ENCODE measurements at places on chromosomes 13 and 19.

GRCh38 chr13:69660155-69660554, 447.5 kb upstream of the ATXN8OS start:
- no peak for DNase-seq

- DNase-seq = peak; percentile 42
Measured at GRCh38 chr19:6551607-6552450, 21.0 kb downstream of the TNFSF9 start.

DNA sequence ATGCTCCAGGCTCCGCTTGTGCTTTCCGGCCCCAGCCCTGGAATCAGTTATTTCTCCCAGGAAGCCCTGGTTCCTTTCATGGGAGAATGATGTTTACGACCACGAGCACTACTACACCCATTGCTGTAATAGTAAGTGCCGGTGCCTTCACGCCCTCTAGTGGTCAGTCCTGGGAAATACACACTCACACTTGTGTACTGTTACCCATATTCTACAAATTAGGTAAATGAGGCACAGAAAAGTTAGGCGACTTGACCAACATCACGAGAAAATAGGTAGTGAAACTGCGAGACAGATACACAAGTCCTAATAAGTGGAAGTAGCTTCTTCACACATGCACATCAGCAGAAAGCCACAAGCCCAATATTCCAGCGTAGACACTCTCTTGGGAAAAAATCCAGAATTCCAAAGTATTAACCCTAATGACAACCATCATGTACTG, 21.7 kb downstream of the CEACAM21 start:
- DNase-seq = peak; percentile 88

GRCh38 chr13:112362021-112362420, 14.1 kb upstream of the SPACA7 start:
- no peak for DNase-seq

DNA sequence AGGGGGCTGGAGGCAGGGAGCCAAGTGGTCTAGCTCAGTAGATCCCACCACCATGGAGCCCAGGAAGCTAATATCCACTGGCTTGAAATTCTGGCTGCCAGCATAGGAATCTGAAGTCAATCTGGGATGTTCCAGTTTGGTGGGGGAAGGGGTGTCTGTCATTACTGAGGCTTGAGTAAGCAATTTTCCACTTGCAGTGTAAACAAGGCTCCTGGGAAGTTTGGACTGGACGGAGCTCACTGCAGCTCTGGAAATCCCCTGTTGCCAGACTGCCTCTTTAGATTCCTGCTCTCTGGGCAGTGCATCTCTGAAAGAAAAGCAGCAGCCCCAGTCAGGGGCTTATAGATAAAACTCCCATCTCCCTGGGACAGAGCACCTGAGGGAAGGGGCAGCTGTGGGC, 349.2 kb upstream of the KLHL1 start:
- no peak for DNase-seq

GRCh38 chr19:16295057-16295456, 29.6 kb upstream of the KLF2 start:
- peak; percentile 49 for DNase-seq

DNA sequence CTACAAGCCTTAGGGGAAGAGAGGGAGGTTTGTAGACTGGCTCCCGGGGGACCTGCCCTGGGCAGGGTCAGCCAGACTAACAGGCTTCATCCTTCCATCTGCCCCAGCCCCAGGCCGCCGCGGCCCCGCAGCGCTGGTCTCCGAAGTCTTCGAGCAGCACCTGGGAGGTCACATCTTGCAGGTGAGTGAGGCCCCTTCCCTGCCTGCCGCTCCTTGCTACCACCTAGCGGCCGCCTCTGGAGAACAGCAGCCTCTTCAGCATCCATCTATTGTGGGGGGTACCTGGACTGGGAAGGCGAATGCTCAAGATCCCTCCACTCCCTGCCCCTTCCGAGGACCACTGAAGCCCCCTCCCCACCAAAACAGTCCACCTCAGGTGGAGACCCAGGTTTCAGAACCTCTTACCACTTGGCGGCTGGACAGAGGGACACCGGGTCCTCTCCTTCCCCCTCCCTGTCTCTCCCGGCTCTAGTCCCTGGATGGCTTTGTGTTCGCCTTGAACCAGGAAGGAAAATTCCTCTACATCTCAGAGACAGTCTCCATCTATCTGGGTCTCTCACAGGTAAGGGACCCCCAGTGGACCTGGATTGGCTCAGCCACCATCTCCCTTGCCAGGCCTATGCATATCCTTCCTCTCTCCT, 12.7 kb downstream of the NPAS1 start:
- peak; percentile 52 for DNase-seq

GRCh38 chr19:40465025-40465556, 454 bp downstream of the BLVRB start:
- no peak for DNase-seq

GRCh38 chr19:49119411-49120324, at the start of gene PPFIA3:
PPFIA3 (plus strand) TSS chr19:49119544; CDS start chr19:49127874, 8,330 bp downstream.
- DNase-seq = peak; percentile 77

- no peak for DNase-seq
Measured at GRCh38 chr19:55687281-55688201, 12.5 kb downstream of the EPN1 start.

DNA sequence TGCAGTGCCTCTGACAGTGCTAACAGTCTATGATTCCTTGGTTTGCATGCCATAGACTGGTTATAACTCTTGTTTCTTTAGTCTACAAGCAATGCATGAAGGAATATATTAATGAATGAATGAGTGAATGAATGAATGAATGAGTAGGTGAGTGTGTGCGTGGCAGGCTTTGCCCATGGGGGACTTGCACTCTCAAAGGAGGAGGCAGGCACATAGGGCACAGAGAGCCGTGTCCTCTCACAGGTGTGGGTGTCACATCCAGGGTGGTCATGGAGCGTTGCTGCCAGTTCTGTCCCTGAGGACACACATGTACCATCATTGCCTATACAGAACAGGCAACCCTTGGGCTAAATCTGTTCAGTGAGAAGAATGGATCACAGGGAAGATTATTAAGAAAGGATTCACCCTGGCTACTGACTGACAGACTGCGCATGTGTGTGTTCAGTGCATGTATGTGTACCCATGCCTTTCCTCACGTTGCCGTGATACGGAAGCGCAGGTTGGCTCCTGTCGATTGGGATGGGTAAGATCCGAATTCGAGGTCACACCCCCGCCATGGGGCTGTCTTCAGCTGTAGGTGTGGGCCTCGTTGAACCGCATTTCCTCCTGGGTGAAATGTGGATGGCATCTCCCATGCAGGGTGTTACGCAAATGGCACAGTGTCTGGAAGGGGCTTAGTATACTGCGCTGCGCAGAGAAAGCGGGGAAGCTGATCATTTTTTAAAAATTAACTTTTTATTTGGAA, 161.4 kb downstream of the STK24 start:
- no peak for DNase-seq

- no peak for DNase-seq
Measured at GRCh38 chr19:53773999-53774398, 50.1 kb downstream of the NLRP12 start.

- no peak for DNase-seq
Measured at GRCh38 chr19:12797141-12797587, 4.4 kb downstream of the PRDX2 start.

- peak; percentile 40 for DNase-seq
Measured at GRCh38 chr19:4523306-4524110, 5.2 kb upstream of the PLIN4 start.

DNA sequence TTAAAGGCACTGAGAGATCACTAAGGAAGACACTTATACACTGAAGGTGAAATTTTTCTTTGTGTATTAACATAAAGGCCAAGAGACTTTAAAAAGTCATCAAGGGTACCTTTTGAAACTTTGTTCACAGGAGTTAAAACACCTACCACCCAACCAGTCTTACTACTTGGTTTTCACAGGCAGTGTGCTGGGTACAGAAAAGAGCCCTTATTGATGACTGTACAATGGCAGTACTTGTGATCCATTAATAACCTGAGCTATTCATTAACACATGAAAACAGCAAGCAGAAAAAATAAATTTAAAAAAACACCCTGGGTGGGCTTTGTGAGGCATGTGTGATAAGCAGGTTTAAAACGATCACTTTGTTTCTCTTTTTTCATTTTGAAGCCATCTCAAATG, 148.9 kb downstream of the TBC1D4 start:
- DNase-seq = no peak

- DNase-seq = peak; percentile 80
Measured at GRCh38 chr19:50639121-50640112, at the start of gene SYT3. SYT3 (minus strand) TSS chr19:50639881; CDS start chr19:50637411, 2,470 bp downstream.

DNA sequence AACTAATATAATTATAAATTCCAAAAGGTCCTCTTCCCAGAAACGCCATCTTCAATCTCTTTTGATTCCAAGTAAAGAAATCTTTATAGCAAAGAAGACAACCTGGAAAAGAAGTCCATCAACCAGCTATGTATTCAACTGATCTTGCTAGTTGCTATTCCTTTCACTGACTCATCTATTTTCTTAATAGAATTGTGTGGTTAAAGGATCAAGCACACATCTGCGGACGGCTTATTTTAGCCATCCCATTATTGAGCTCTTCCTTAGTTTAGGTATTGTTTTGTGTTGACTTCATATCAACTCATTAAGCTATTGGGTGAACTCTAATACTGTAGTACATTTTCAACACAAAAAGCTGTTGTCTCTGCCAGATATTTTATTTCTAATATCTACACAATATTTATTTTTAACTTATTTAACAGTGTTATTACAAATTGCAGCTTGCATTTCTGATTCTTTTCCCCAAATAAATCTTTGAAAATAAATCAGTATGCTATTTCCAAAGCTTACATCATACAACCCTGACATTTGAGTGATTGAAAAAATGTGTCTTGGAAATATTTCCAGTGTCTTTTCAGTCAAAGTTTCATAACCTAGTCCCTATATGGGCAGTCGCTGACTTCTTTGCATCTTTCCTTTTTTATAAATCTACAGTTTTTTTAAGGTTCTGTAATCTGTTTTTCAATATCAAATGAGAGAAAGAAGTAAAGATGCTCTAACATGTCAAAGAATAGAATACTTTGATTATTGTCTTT, 158.8 kb upstream of the SPRY2 start:
- DNase-seq = no peak

GRCh38 chr13:43444081-43444480, 342.7 kb downstream of the ENOX1 start:
- no peak for DNase-seq

DNA sequence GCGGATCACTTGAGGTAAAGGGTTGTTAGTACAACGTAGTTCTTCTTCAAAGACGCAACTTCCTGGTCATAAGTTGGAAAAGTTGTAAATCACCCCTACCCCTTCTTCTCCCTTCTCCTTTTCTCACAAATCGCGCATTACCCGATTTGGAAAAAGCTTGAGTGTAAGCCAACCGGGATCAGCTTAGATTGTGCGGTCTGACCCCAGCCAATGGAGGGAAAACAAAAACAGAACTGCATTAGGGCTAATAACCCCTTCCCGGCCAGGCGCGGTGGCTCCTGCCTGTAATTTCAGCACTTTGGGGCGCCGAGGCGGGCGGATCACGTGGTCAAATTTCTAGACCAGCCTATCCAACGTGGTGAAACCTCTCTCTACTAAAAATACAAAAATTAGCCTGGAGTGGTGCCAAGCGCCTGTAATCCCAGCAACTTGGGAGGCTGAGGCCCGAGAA, 806 bp downstream of the ZNF90 start:
- peak; percentile 25 for DNase-seq

- no peak for DNase-seq
Measured at GRCh38 chr13:90500569-90500968, 846.9 kb upstream of the MIR17HG start.

DNA sequence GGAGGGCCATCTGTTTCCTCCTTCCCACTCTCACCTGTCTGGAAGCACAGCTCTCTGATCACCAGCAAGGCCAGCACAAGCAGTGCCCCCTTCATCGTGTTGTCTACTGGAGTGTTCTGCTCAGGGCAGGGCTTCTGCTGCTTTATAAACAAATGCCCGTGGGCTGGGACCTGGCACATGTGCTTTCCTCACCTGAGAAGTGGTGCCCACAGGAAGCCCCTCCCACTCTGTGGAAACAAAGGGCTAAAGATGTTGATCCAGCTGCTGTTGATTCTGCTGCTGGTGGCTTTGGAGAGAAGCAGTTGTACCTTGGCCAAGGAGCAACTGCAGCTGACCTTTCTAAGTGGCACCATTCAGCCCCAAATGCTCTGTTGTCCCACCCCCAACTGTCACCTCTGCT, 26.4 kb upstream of the ZNF181 start:
- no peak for DNase-seq

DNA sequence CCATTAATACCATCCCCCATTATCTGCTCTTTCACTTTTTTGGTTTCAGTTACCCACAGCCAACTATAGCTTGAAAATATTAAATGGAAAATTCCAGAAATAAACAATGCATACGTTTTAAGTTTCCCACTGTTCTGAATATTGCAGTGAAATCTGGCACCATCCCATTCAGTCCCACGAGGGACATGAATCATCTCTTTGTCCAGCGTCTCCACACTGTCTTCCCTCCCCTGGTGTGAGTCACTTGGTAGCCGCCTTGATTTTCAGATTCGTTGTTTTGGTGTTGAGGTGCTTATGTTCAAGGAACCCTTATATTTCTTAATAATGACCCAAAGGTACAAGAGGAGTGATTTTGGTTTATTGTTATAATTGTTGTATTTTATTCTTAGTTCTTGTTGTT, 246.1 kb downstream of the DCT start:
- DNase-seq = no peak

GRCh38 chr19:39251846-39252245, 3.2 kb upstream of the IFNL4 start:
- DNase-seq = no peak

GRCh38 chr13:55245005-55245644, 1895.6 kb upstream of the PRR20A start:
- no peak for DNase-seq

DNA sequence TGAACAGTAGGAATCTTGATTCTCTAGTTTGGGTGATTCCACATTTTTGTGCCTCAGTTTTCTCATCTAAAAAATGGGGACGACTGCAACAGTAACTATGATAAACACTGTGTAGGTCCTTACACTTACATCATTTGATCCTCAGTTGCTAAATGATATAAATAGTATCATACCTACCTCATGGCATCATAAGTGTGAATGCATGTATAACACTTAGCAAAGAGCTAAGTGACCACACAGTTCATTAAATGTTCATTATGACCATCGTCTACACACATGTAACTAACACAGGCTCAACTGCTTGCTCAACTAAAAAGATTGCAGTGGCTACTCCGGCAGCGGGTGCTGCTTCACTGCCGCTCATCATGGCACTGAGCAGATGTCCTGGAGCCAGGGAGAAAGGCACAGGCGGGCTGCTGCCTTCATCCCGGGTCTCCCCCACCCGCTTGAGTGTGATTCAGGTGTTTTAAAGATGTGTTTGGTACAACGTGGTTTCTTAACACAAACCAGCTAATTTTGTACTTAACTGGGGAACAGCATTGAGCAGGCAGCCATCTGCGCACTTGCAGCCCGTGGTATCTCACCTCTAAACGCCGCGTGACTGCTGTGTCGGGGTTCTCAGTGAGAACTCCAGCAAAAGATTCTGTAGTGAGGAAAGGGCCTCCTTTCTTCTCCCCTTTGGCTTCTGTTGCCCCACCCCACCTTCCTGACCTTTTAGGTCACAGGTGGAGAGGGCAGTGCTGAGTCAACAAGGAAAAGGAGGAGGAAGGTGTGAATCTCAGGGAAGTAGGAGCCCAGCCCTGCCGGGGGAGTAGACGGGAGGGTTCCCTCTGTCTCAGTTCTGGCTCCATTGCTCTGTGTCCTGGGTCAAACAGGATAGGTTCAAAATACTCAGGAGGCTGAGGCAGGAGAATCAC, 11.7 kb upstream of the ACTN4 start:
- no peak for DNase-seq

- DNase-seq = no peak
Measured at GRCh38 chr13:100561599-100562204, 26.9 kb downstream of the GGACT start.
